ENCODE measurements at places on chromosomes 13 and 19.

- DNase-seq = no peak
These were observed 24.1 kb downstream of the NFIX start for GRCh38 chr19:13019332-13019731.

GRCh38 chr19:38304866-38305429 lies 897 bp downstream of the C19orf33 start:
- DNase-seq = no peak

- no peak for DNase-seq
These were observed 164.6 kb downstream of the TNFSF13B start for GRCh38 chr13:108433976-108434755.

DNA sequence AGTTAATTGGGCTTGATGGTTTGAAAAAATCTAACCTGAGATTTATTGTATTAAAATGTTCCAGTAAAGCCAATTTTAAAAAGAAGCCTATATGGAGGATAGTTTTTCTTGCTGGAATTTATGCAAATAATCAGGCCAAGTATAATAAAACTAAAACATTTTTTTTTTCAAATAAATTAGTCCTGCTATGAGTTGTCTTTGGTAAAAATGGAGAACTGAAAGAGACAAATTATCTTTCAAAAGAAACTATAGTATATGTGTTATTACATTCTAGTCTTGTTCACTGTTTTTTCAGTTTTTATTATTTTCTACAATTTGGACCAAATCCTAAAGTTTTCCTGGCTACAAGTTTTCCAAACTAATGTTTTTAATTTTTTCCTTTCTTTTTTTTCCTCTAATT lies 468.9 kb downstream of the UQCRFS1 start:
- DNase-seq = no peak

DNA sequence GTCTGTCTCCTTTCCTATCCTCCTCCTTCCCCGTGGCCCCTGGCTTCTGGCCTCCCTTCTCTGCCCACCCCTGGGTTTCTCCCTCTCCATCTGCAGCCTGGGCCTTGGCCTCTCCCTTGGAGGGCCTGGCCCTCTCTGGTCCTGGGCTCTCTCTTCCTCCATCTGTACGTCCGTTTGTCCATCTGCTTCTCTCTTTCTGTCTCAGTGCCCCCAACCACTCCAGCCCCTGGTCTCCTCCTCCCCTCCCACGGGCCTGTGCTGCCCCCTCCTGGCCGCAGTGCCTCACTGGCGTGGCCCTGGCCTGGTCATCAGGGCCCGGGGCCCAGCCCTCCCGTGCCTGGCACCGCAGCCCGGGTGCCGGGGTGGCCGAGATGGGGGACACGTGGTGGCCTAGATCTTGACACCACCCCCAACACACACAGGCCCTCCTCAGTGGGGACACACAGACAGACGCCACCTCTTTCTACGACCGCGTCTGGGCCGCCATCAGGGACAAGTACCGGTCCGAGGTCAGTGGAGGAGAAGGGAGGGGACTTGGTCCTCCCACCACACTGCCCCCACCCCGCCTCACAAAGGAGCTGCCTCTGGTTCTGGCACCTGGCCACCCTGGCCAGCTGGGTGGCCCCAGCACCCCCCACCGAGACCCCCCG lies 11.3 kb downstream of the PRKCSH start:
- DNase-seq = peak; percentile 90

- no peak for DNase-seq
These were observed 186.3 kb downstream of the MTUS2 start for GRCh38 chr13:29006359-29006850.

DNA sequence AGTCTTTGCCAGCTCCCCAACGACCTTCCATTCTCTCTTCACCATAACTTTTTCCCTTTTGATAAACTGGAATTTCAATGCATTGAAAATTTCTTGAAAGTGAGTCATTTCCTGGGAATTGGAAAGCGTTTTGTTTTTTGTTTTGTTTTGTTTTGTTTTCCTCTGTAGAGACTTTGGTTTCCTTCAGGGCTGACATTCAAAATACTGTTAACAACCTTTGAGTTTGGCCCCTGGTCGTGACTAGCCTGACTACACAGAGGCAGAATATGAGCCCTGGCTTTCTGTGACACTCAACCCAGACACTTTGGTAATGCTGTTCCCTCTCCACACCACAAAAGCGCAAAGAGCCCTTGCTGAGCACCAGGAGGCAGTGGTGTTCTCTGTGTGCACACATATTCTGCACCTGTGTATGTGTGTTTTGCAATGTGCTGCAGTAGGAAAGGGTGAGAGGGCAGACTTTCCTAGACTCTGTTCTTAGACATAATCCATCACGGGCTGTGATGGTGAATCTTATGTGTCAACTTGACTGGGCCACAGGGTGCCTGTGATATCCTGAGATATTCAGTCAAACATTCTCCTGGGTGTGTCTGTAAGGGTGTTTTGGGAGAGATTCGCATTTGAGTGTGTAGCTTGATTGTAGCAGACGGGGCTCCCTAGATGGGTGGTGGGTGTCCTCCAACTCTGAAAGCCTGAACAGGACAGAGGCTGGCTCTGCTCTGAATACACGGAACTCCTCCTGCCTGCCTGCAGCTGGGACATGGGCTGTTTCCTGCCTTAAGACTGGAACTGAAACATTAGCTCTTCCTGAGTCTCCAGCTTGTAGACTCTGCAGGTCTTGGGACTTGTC lies 29.5 kb upstream of the ANKRD10 start:
- DNase-seq = no peak

GRCh38 chr19:58513694-58514563 lies 2.1 kb upstream of the SLC27A5 start:
- DNase-seq = peak; percentile 88

DNA sequence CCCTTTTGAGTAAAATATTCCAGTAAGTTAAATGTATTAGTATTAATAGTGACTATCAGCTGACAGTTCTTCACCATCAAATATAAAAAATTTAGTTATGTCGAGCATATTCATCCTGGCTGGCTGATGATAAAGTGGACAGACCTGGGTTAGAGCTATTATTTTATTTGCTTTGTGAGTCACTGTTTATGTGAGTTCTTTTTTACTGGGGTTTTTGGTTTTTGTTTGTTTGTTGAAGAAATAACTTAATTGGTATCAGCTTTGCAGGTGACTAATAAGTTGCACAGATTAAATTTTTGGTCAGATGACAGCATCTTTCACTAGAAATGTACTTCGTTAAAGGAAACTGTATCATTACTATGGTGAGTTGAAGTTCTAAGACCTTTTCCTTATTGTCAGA lies 224.7 kb downstream of the GGACT start:
- no peak for DNase-seq

DNA sequence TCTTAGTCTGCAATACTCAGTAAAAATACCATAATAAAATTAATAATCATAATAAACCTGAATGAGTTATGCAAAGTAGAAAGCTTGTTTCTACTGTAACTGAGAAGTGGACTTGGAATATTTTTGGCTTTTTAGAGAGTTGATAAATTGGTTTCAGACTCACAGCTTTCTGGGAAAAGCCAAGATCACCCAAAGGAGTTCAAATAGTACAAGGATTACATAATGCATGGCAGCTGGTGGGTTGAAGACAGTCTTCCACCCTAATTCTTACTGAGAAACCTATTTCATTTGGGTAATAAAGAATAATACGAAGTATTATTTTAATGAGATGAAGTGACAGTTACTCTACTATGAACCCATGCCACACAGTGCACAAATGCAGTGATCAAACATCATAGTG lies 139.4 kb upstream of the KLF12 start:
- DNase-seq = no peak

DNA sequence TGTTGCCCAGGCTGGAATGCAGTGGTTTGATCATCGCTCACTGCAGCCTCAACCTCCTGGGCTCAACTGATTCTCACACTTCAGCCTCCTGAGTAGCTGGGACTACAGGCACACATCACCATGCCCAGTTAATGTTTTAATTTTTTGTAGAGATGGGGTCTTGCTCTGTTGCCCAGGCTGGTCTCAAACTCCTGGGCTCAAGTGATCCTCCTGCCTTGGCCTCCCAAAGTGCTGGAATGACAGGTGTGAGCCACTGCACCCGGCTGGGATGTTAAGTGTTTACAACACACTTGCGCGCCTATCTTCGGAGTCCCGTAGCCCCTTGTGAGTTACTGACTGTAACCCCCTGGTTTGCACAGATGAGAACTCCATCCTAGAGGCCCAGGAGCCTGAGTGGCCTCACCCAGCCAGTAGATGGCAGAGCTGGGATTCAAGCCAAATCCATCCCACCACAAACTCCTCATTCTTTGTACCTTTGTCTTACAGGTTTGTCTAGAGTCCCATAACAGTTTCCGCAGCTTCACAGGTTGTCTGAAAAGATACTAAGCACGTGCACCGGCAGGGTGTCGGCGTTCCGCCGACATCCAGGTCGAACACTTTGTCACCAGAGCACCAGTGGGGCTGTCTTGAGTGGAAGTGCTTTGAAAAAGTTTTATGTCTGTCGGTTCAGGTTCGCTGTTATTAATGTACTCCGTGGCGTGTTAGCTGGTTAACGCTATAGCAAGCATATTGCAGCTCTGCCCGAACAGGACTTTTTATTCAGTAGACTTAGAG lies 14.7 kb downstream of the MAG start:
- DNase-seq = no peak

- DNase-seq = peak; percentile 93
These were observed at the start of gene TUBB4A for GRCh38 chr19:6501740-6502648. Gene TUBB4A, minus strand, starts transcription at chr19:6502309. Its CDS starts 97 bp downstream, at chr19:6502212.

- no peak for DNase-seq
These were observed 44.7 kb upstream of the FRY start for GRCh38 chr13:31986676-31987470.

DNA sequence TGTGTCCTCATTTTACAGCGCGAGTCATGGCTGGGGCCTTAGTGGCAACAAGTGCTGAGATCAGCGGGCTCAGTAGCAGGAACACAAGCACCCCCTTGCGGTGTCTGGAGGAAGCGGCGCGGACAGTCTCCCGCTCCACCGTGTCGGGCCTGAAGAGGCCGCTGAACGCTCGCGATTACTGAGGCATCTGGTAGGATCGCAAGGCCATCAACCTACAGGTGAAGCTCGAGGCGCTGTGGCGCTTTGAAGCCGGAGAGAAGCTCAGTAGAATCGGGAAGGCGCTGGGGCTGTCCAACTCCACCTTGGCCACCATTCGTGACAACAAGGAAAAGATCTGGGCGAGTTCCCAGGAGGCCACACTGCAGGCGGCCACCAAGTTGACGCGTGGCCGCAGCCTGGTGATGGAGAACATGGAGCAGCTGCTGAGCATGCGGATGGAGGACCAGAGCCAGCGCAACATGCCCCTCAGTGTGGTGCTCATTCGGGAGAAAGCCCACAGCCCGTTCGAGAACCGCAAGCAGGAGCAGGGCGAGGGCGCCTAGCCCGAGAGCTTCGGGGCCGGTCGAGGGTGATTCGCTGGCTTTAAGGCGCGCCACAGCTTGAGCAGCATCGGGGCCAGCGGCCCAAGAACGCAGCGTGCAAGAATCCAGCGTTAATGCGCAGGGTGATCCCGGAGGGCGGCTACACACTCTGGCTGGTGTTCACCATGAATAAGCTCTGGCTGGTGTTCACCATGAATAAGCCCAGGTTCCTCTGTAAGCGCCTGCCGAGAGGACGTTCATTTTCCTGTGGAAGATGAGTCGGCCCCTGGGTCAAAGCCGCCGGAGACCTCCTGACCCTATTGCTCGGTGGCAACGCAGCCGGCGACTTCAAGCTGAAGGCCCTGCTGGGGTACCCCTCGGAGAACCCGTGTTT lies 8.3 kb upstream of the MZF1 start:
- peak; percentile 88 for DNase-seq

- no peak for DNase-seq
These were observed 471 bp downstream of the FUT1 start for GRCh38 chr19:48751845-48752495.

DNA sequence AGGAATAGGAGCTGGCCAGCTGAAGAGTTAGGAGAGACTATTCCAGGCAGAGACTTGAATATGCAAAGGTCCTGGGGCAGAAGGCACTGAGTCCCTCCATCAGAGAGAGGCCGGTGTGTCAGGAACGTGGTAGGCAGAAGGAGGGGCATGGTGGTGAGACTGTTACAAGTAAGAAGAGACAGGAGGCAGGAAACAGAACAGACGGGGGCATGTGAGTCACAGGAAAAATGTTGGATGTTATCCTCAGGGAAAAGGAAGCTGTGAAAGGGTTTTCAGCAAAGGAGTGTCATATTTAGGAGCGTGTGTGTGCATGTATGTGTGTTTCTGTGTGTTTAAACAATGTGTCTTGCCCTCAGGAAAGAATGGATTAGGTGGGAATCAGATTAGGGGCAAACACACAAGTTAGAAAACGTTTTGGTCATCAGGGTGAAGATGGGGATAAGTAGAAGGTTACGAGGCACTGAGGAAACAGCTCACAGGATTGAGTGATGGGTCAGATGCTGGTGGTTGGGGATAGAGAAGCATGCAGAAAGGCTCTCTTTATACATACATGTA lies 1.1 kb downstream of the EDDM13 start:
- DNase-seq = no peak

GRCh38 chr19:8096071-8096470 lies 43.5 kb downstream of the CCL25 start:
- no peak for DNase-seq
